Activated CD4-positive, alpha-beta memory T cell treated with anti-CD3 and anti-CD28 coated beads, Interleukin-2, amount 10 ng/mL, durations not matched to agents 7 days and 5 days (primary cell): ENCODE measurements at places on chromosomes 2 and 18. TPM values are rescaled to one million over a fixed set of nuclear protein-coding genes. Genes with fewer than 3 reads are reported as not detected.

GRCh38 chr2:64328756-64329155 lies 125.2 kb upstream of the LGALSL start:
- peaks cover 66% of the 10 kb centered on the region for H3K4me1 ChIP-seq
- no peak overlapping the region for H3K27ac ChIP-seq
- no peak overlapping the region for H3K4me3 ChIP-seq
- no peaks in the 10 kb centered on the region for H3K36me3 ChIP-seq

Gene ACTR1B
- 97.3 TPM for total RNA-seq

Gene SNED1
- 34.3 TPM for total RNA-seq

Gene IL36G
- total RNA-seq: not detected

DNA sequence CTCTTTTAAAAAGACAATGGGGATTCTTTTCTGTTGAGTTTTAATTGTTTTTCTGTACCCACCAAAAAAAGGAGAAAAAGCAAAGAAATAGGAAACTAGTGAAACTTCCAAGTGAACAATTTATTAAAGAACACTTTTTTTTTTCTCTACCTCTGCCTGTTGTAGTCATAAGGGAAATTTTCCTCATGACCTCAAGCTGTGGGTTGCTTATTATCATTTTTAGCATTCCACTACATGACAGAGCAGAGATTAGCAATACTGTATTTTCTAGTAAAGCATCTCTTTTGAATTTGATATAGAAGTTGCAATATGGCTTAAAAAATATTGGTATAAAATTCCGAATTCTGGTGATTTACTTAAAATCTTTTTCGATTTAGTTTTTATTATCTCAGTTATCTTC lies 87.9 kb upstream of the LRRTM1 start:
- no peak for DNase-seq
- H3K4me3 ChIP-seq: no peak overlapping the region
- H3K36me3 ChIP-seq: no peaks in the 10 kb centered on the region

Gene DTNA
- 0.33 TPM for total RNA-seq

Gene CTAGE1
- total RNA-seq: not detected
